ENCODE measurements at places on chromosomes 4 and X.
A peak's percentile ranks its signal among the peaks of the same experiment; 100 is the strongest.

- no peak for DNase-seq
Measured at GRCh38 chr4:157185363-157185762, 35.2 kb upstream of the GRIA2 start.

DNA sequence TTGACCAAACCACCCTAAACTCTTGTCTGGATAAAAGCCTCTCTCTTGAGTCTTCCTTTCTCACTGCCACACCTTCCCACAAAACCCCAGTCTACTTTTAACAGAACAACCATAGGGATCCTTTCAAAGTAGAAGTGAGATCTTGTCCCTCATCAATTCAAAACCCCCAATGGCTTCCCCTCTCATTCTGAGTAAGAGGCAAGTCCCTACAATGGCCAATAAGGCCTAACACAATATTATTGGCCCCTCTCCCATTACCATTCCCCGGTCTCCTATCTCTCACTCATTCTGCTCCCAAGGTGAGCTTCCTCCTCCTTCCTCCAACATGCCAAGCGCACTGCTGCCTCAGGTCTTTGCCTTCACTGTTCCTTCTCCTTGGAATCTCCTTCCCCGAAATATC lies 57.1 kb downstream of the REELD1 start:
- DNase-seq = no peak

- DNase-seq = no peak
Measured at GRCh38 chr4:40630335-40631021, 814 bp upstream of the RBM47 start.

GRCh38 chr4:140359562-140360427 lies 13.7 kb upstream of the SCOC start:
- DNase-seq = peak; percentile 90

GRCh38 chrX:35351212-35351611 lies 408.6 kb downstream of the FAM47B start:
- DNase-seq = no peak

- DNase-seq = peak; percentile 57
Measured at GRCh38 chrX:139831675-139832456, 101.0 kb downstream of the ATP11C start.

GRCh38 chr4:129455482-129455881 lies 359.5 kb downstream of the C4orf33 start:
- DNase-seq = no peak

GRCh38 chr4:155400893-155401292 lies 24.1 kb upstream of the MAP9 start:
- no peak for DNase-seq

- DNase-seq = no peak
Measured at GRCh38 chr4:32485956-32486355, 1765.8 kb downstream of the PCDH7 start.

GRCh38 chrX:129496625-129497024 lies 26.7 kb downstream of the SMARCA1 start:
- peak; percentile 48 for DNase-seq

GRCh38 chrX:74514384-74514783 lies 93.1 kb downstream of the SLC16A2 start:
- peak; percentile 24 for DNase-seq

GRCh38 chr4:78770091-78770642 lies 6.0 kb upstream of the BMP2K start:
- no peak for DNase-seq

- DNase-seq = peak; percentile 44
Measured at GRCh38 chrX:108310506-108310905, 127.7 kb downstream of the COL4A6 start.

DNA sequence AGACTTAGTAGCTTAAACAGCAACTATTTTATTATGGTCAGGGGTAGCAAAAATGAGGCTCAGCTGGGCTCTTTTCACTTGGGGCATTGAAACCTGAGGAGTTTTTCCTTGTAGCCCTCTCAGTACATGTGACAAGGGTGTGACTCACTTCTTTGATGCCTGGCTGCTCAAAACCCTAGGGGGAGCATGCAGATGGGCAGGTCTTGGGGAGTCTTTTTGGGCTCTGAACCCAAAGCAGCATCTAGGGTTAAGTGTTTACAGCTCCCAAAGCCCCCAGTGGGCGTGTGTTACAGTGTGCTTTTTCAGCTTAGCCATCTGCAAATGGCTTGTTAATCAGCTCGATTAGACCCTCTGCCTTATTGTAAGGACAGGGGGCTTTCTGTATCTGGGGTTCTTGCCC lies 1752.7 kb downstream of the PCDH7 start:
- DNase-seq = peak; percentile 0

- no peak for DNase-seq
Measured at GRCh38 chr4:74365761-74366160, 816 bp downstream of the EREG start.

DNA sequence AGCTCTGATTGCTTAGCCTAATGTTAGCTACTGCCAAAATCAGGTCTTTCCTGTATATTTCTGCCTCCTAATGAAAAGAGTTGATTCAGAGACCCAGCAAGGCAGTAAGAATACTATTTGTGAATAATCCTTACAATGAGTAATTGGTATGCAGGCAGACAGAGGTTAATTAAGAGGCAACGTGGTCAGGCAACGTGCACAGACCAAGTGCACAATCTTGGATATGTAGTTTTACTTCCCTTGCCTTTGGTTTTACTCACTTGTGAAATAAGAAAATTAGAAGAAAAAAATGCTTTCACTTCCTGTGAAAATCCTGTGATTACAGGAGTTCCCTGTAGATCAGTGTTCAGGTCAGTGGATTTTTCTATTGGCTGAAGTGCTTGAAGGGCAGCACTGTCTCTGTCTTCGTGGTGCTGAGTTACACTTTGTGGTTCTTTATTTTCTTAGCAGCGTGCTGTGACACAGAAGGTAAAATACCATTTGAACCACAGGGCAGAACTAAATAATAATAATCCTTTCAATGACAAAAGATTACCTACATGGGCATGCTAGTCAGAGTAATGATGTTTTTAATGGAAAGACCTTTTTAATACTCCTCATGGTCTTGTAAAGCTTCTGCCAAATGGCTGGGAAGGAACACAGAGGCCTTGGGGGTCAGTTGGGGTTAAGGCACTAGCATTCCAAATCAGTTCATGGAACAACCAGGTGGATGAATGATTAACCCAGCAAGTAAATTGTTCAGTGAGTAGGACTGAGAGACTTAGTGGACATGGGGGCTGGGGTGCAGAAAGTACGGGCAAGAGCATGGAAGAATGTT lies 430.9 kb downstream of the MAPK10 start:
- DNase-seq = peak; percentile 53

DNA sequence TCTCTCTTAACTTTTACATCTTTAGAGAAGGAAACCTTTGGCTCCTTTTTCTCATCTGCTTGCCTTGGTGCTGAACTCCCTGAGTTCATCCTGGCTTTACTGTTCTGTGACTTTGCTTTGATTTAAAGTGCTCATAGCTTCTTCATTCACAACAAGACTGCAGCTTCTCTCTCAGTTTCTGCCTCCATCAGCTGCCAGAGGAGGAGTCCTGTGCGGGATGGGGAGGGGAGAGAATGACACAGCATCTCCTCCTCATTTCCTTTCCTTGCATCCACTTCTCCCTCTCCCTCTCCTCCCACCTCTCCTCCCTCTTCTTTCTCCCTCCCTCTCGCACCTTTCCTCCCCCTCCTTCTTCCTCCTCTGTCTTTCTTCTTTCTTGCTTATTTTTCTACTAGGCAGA lies 42.0 kb downstream of the CBLL2 start:
- DNase-seq = peak; percentile 8

DNA sequence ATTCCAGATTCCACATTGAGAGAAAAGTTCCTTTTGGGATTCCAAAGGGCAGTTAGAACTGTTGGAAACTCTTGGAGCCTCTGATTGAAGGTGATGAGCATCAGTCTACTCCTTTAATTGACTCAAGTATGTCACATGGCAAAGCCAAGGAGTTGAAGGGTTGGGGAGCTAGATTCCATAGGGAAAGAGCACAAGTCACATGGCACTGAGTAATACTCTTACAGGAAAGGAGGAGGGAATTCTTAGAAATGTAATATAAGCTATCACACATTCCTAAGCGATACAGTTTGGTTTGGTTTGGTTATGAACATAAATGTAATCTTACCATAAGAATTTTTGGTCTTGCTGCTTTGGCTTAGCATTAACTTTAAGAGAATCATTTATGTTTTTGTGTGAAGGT lies 15.7 kb downstream of the SPCS3 start:
- DNase-seq = peak; percentile 49

All from cardiac fibroblast (primary cell).